ENCODE measurements at places on chromosomes 2 and 18.

- no peak for DNase-seq
Measured at GRCh38 chr2:69539549-69539908, 102.3 kb upstream of the NFU1 start.

DNA sequence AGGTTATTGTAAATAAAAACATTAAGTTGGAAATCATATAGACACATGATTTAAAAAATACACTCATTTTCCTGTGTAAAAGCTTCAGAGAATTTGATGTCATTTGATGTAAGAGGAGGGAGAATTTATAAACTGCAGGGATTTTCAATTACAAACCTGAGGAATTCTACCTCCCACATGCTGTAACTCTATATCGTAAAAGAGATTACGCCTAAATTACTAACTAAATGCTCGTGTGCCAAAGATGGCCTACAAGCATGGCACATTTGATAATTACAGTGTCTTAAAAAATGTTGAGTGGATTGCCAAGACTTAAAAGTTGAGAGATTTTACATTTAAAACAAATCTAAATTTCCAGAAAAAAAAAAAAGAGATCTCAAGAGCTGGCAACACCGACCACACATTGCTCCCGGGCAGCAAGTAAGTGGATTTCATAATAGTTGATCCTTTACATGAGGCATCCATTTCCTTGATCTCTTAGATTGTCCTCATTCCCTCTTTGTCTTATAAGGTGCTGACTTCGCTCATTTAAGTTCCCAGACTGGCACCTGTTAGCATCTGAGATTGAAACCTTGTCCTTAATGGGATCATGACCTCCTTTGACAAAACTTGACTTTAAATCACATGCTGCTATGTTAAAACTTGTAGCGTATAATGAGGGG is 840.3 kb upstream of the ZEB2 start:
- no peak for DNase-seq

DNA sequence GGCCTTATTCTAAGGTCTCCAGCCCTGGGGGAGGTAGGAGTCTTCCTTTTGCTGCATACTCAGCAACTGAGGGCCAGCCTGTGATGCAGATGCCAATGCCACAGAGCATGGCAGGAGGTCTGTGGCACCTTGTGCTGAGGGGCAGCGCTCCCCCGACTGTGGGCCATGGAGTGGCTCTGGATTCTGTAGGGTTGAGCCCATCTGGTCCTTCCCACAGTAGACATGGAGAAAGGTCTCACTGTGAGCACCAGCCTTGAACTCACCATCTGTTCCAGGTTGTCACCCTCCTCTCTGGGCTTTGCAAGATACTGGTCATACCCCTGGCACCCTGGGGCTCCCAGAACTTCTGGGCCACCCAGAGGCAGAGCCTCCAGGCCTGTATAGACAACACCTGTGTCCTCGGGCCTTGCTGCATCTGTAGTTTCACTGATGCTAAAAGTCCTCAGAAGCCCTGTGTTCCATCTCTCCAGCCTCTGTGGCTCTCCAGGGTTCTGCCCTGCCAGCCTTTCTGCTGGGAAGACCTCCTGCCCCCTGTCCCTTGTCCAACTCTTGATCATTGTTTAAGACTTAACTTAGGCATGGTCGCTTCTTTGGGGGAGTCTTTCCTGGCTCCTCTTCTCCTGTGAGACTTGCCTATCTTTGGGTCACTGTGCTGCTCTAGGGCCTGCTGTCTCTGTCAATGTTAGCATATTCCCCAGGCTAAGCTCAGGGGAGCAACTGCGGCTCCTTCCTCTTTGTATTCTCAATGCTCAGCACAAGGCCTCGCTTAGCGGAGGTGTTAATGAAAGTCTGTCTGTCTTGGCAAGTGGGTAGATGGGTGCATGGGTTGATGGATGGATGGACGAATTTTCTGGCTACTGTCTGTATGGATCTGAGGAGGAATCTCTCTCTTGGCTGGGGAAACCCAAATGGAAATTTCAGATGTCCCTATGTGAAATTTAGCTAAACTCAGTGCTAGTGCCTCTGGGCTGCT is 160.9 kb downstream of the DYSF start:
- DNase-seq, result no peak

DNA sequence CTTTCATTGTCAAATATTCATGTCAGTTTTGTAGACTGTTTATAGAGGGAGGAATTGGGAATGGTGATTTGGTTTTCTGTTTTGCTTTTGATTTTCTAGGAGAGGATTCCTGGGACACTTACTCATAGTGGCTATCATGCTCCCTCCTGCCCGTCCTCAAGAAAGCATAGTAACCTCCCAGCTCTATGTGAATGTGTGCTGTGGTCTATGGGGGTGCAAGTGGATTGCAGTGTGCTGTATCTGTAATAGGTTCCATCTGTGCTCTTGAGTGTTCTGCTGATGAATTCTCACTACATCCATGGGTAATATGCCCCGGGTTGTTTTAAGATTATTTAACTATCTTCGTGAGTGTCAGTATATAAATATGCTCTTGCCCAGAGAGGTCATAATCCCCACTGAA is 811.3 kb downstream of the CNTNAP5 start:
- DNase-seq, result no peak

GRCh38 chr2:163737190-163737439 is 1.3 kb upstream of the FIGN start:
- DNase-seq, result no peak

GRCh38 chr18:22293417-22293816 is 124.0 kb downstream of the GATA6 start:
- no peak for DNase-seq

GRCh38 chr2:46079985-46080560 is 217.1 kb upstream of the EPAS1 start:
- no peak for DNase-seq

DNA sequence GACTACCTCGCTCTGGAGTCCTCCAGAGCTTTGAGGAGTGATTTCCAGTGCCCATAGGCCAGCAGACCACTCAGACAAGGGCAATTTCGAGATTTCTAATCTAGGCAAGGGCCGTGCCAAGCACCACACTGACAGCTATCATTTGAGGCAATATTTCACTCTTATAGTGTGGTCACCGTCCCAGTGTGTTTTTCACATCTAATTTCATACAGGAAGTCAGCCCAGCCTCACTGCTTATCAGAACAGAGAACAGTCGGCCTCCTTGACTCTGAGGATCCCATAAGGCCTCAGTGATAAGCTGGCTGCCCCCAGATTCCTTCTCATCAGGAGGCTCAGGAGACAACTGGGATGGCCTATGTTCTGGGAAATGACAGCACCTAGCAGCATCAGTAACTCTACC is 581 bp downstream of the CAPN14 start:
- no peak for DNase-seq

DNA sequence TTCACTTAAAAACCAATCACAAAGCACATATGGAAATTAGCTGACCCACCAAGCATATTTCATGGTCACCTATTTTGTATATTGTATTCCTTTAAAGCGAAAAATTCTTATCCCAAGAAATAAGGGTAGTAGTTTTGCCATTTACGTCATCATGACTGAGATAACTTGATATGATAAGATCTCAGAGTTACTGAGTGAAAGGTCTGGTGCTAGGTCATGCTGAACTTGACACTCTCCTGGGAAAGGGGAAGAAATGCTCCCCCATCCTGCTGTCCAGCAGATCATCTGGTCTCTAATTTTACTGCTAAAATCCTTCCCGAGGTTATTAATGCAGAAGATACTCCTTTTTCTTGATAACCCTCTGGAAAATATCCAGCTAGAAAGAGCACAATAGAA is 78.3 kb downstream of the BCL2 start:
- DNase-seq, result no peak

- no peak for DNase-seq
Measured at GRCh38 chr2:130303169-130303568, 39.5 kb upstream of the IMP4 start.

- no peak for DNase-seq
Measured at GRCh38 chr2:3159782-3160545, 217.7 kb downstream of the EIPR1 start.

- DNase-seq, result no peak
Measured at GRCh38 chr2:158325031-158325781, 131.3 kb downstream of the CCDC148 start.

DNA sequence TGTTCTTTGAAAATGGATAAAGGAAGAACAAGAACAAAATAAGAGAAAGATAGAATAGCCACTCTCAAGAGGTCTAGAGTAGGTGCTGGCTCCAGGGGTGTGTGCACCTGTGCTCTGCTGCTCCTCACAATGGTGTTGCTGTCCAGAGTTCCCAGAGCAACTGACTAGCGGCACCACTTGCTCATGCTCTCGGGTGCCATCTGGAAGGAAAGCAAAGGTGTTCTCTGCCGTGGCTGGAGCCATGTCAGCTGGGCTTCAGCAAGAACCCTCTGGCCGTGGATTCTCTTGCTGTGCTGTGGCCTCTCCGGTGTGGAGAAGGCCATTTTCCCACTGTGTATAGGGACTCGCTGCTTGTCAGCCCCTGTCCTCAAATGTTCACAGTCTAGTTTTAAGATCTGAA is 114.6 kb upstream of the TEX51 start:
- no peak for DNase-seq
